T-cell (primary cell): ENCODE measurements at places on chromosomes 16 and 17. TPM values are rescaled to one million over a fixed set of nuclear protein-coding genes. Genes with fewer than 3 reads are reported as not detected.

The TP53TG3C gene
- total RNA-seq, result not detected

The PTX4 gene
- total RNA-seq, result not detected

DNA sequence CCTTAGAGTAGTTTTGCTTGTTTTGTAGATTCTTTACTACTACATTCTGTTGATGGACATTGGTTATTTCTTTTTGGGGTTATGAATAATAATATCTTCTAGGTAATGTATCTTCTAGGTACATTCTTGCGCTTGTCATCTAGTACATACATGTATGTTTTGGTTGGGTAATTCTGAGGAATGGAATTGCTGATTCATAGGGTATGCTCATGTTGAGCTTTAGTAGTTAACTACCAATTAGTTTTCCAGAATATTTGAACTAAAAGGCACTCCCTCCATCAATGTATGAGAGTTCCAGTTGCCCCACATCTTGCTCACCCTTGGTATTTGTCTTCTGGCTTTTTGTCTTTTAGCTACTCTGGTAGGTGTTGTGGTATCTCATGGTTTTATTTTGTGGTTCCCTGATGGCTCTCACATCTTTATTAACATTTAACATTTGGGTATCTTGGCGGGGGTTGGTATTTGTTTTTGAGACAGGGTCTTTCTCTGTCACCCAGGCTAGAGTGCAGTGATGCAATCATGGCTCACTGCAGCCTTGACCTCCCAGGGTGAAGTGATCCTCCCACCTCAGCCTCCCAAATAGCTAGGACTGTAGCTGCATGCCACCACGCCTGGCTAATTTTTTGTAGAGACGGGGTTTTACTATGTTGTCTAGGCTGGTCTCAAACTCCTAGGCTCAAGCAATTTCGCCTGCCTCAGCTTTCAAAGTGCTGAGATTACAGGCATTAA lies 47.1 kb downstream of the SLC6A4 start:
- H3K27ac ChIP-seq, result no peak overlapping the region
- H3K4me1 ChIP-seq, result no peaks in the 10 kb centered on the region
- H3K4me3 ChIP-seq, result no peak overlapping the region
- no peaks in the 10 kb centered on the region for H3K27me3 ChIP-seq
- DNase-seq, result no peak

The CCL4 gene
- 19.8 TPM for total RNA-seq

- H3K4me1 ChIP-seq, result no peaks in the 10 kb centered on the region
- H3K4me3 ChIP-seq, result no peak overlapping the region
- peaks cover 7% of the 10 kb centered on the region for H3K27me3 ChIP-seq
- DNase-seq, result no peak
Observed at GRCh38 chr16:77679391-77679790, 42.9 kb upstream of the NUDT7 start.

- no peak for DNase-seq
- no peaks in the 10 kb centered on the region for H3K36me3 ChIP-seq
- H3K27me3 ChIP-seq, result no peaks in the 10 kb centered on the region
- peaks cover 5% of the 10 kb centered on the region for H3K4me1 ChIP-seq
Observed at GRCh38 chr17:41284043-41284442, 8.5 kb downstream of the KRTAP9-7 start.

The CCL16 gene
- total RNA-seq, result not detected
